ENCODE measurements at places on chromosomes 2 and 18. TPM values are rescaled to one million over a fixed set of nuclear protein-coding genes. Genes with fewer than 3 reads are reported as not detected.

GRCh38 chr18:74949611-74950010, 259.3 kb downstream of the PTGR3 start:
- DNase-seq = no peak

Gene CREG2
- polyA plus RNA-seq = not detected

- DNase-seq = no peak
Measured at GRCh38 chr18:32379891-32380290, 90.8 kb downstream of the GAREM1 start.

Gene ST6GAL2
- polyA plus RNA-seq = not detected

- no peak for DNase-seq
Measured at GRCh38 chr2:20227894-20228505, 3.1 kb upstream of the SDC1 start.

Data from immature natural killer cell (primary cell).